HS-27A (cell line): ENCODE measurements at places on chromosomes 12 and 14.

DNA sequence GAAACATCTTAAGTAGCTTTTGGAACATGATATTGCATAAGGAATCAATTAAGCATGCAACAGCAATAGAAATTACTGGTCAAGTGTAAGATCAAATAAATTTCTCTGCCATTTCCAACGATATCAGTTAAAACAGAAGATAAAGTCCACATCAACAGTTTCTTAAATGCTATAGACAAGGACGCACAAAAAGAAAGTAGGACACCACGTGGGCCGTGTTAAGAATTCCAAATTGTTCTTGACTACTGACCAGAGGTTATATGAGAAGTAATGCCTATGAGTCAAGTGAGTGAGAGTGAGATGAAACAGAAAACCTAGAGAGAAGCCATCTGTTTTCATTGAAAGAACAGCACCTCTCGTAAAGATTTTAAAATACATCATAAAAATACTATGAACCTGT is 318.2 kb downstream of the TMEM117 start:
- no peak for DNase-seq

- DNase-seq: no peak
Measured at GRCh38 chr12:59874781-59875180, 279.0 kb downstream of the SLC16A7 start.

DNA sequence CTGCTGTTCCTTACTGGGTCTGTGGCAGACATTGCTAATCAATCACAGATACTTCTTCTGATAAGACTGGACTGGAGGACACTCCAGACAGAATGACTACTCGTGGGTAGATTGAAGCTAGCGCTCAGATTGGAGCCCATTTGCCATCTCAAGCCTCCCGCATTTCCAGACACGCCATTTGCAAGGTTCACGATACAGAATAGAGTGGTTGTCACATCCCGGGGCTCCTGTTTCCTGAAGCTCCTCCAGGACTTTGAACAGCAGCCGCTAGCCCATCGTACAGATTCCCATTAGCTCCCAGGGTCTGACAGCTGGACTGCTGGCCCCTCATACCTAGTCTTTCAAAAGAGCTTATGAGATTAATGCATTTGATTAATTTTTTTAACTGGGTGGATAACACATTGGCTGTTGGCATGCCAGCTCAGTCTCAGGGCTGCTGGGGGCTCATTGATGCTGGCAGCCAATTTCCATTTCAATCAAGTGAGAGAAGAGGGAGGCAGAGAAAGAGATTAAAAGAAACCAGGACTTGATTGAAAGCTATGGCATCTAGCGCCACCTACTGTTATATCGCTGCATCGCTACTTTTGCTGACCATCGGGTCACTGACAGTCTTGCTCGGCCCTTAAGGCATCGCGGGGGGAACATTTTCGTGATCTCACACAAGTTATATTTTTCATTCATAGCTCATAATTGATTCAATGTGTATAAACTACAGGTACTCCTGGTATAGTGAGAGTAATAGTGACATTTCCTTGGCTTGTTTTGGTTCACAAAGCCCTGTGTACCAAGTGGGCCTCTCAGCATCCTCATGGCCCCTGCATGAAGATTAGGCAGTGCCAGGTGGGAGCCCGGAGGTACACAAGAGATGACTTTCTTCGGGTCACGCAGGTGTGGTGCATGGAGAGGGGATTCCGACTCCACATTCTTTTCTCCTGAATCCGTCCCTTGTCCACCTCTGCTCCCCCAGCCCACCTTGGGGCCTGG is 78.6 kb downstream of the CCDC60 start:
- peak; percentile 9 for DNase-seq

GRCh38 chr12:22100958-22101748 is 55.1 kb downstream of the CMAS start:
- DNase-seq: peak; percentile 15

DNA sequence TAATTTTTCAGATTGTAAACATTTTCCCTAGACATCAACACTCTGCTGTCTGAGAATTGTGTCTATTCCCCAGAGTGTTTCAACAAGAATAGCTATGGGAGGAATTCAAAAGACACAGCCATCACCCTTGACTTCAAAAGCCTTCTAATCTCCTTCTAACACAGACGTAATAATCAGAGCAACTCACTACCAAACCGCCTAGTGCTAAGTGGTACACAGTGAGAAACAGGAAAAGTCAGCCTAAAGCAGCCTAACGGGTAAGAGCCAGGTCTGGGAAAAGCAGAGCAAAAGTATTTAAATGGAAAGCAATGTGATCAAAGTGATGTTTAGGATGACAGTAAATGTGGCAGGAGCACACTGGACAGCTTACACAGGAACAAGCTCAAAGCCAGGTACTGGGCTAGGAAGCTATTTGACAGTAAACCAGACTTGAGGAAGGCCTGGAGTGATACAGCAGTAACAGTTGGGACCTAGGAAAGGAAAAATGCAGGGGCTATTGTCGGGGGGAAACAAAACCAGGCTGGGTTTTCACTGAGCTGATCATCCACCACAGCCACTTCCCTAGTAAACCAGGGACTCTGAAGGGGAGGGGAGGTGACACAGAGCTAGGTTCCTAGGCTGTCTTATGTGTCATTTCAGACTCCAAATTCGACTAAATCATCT is 29.4 kb downstream of the CORO1C start:
- no peak for DNase-seq

DNA sequence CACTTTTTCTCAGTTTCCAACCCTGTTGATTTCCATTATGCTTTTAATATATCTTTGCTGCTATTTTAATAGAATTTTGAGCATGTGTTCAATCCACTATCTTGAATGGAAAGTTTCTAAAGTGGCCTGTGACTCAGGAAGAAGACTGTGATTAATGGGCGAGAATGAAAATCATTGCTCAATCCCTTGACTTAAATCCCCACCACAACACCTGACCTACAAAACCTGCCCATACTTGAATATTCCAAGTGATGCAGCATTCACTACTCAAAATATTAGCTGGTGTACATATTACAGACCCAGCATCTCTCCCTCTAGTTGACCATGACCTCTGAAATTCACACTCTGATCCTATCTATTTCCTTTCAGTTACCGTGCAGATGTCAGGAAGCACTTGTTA is 1.3 kb upstream of the OAS3 start:
- DNase-seq: no peak
